ENCODE measurements at places on chromosomes 5 and 9. TPM values are rescaled to one million over a fixed set of nuclear protein-coding genes. Genes with fewer than 3 reads are reported as not detected.

DNA sequence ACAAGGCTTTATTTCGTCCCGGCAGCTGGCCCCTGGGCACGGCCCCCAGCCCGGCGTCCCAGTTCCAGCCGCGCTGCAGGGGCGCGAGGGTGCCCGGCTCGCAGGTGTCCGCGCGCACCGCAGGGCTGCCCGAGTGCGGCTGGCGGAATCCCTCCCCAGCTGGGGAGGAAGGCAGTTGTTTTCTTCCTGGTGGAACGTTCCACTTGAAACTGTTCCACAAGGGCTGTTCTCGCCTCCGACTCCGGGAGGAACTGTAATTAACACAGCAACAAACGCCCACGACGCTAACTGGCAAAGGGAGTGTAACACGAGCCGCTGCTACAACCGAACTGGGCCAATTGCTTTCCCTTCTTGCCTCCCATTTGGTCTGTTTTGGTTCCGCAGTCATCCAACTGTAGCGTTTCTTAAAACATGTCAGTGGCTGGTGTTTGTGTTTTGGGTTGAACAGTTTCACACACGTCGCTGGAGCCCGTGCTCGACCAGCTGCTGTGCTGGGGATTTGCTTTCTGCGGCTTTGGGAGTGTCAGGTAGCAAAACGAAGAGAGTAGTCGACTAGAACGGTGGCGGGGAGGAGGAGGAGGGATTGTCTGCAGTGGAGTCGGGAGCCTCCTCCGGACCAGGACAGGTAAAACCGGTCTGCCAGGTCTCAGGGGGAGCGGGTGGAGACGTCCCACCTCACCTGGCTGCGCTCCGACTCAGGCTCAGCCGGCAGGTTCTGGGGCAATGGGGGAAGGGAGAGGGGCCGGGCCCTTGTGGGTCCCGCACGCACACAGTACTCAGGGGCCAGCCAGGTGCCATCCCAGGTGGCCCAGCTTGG is 131.6 kb upstream of the NIPBL start:
- DNase-seq = no peak

- no peak for DNase-seq
Observed at GRCh38 chr9:111795557-111795839, 761 bp upstream of the SHOC1 start.

GRCh38 chr5:126544087-126544740 is 50.8 kb downstream of the ALDH7A1 start:
- peak; percentile 32 for DNase-seq

DNA sequence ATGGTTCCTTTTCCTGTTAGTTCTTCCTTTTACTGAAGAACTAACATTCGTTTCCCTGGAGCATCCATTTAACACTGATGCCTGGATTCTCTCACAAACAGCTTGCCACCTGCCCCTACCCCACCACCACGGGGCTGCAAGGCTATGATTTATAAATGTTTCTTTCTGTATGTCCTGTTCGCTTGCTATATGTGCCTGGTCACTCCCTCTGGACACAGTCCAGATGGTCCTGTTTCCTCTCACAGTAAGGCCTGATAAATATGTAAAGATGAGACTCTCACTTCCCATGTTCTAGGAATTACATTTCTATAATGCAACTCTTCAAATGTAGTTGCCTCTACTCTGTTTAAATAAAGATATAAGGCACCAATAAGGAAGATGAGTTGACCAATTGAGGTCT is 146.4 kb upstream of the SHB start:
- DNase-seq = no peak

GRCh38 chr9:120713257-120714087 is 798 bp downstream of the MEGF9 start:
- no peak for DNase-seq

- DNase-seq = no peak
Observed at GRCh38 chr5:14277385-14278320, 134.5 kb downstream of the TRIO start.

GRCh38 chr9:131253891-131254491 is 22.3 kb downstream of the FAM78A start:
- no peak for DNase-seq

TRIM36 gene
- total RNA-seq = 1.6 TPM

CDH9 gene
- 0.10 TPM for total RNA-seq

ALDH1B1 gene
- total RNA-seq = 34.2 TPM

Measured in Panc1 (cell line).